ENCODE measurements at places on chromosomes 2 and 18.
A peak's percentile ranks its signal among the peaks of the same experiment; 100 is the strongest.

DNA sequence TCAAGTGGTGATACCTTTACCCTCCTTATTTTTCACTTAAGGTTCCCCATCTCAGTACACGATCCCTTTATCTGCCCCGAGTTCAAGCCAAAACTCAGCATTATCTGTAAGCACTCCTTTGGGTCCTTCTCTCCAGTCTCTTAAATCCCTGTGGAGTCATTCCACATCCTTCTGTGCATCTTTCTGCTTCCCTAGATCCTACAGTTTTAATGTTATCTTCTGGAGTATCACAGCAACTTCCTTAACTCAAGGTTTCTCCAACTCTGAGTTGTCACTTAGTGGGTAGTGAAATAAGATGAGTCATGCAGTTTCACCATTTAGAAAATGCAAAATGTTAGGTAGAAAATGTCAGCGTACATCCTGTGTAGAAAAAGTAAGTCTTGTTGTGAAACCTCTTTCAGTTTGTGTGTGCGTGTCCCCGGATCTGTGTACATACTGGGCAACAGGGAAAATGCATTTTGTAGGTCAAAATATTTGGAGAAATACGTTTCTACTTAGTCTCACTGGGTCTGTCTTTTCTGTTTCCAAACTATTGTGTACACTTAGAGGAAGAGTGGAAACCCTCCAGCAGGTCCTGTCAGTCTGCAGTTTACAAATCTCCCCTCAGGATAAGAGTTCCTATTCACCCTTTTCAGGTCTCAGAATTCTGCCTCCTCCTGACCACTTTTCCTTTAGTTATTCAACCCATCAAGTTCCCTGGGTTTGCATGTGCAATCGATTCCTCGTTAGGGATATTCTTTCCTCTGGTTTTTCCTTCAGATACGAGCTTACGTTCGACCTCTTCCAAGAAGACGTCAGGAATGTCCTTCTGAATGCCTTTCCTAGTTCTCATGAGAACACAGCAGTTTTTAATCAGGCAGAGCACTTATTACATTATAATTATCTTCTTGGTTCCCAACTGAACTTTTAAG lies 154.8 kb downstream of the TGIF1 start:
- peak; percentile 98 for DNase-seq

- DNase-seq, result no peak
Measured at GRCh38 chr2:25221579-25221978, 53.2 kb upstream of the POMC start.

DNA sequence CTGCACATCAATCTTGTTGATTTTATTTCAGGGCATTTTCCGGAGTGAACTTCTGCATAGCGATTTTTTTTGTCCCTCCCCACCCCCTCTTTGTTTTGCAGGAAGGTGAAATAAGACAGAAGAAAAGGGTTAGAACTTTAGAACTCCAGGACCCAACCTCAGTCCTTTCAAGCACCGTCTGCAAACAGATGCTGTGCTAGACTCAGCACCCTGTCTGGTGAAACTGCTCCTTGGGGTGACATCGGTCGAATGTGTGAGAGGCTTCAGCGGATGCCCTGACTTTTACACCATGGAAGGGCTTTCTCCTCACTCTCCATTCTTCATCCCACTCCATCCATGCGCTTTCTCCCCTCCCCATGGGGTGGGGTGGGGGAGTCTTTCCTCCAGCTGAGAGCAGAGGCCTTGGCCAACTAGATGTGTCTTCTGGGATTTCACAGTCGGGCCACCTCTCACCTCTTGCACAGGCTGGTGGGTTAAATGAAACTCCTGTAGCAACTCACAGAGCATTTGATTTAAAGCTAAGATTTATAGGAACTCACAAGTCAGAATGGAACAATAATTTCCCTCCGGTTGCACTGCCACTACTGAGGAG lies 43.3 kb upstream of the EDAR start:
- no peak for DNase-seq

DNA sequence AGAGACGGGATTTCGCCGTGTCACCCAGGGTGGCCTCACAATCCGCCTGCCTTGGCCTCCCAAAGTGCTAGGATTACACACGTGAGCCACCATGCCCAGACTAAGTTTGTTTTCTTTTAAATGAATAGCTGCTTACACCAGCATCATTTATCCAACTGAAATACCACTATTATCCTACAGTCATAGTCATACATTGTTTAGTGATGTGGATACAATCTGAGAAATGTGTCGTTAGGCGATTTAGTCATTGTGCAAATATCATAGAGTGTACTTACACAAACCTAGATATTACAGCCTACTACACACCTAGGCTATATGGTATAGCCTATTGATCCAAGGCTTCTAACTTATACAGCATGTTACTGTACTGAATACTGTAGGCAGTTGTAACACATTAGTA lies 10.3 kb downstream of the ZC3H15 start:
- no peak for DNase-seq

- no peak for DNase-seq
Measured at GRCh38 chr18:79300413-79300812, 95.3 kb upstream of the NFATC1 start.

- DNase-seq, result no peak
Measured at GRCh38 chr2:26654061-26654340, 12.8 kb upstream of the CIB4 start.

DNA sequence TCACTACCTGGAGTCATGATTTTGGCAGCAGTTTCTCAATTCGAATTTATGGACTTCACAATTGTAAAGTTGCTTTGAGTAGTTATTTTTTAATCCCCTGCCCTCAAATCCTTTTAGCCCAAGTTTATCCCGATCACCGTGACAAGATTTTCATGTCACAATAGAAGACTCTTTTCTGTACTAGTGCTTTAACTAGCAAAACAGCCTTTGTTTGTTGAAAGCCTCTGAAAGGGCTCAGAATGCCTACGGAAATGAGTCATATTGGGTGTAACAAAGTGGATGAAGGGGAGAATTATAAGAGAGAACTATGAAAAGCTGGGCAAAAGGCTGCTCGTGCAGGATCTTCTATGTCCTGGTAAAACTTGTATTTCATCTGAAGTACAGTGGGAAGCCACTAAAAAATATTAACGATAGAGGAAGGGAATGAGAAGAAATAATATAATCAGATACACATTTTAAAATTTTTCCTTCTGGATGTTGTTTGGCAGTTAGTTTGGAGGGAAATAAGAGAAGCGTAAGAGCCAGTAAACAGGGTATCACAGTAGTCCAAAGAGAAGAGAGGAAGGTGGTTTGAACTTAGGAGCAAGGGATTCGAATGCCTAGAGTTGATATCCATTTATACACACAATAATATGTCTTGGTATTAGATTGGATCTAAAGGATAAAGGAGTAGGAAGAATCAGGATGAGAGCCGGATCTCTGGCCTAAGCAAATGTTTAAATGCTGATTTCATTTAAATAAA lies 114.9 kb downstream of the GALNT13 start:
- peak; percentile 1 for DNase-seq

DNA sequence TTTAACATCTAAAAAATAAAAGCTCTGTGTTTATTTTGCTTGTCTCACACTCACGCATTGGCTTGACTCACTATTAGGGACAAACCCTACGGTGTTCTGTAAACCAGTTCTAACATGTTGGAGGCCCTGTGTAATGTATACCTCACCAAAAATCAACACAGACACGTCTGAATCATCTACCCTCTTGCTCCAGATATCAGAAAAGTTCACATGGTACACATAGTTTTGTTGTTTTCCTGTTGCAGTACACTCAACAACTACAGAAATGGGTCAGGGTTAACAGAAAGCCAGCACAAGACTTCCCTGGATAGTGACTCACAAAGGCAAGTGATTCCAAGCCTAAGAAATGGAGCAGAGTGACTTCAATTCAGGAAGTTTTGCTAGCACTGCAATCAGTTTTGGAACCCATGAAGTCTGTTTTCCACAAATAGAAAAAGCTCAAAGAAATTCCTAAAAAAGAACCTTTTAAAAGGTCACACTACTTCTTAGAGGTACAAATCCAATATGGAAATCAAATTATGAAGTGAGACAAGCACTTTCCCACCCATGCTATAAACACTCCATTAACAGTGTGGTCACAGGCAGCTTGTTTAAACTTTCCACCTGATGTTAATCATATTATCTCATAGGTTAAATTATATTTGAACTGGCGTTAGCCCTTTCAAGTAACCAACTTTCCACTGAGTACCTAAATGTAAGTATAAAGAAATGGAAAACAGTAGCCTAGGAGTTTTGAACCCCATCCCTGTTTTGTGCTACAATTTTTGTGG lies 87.4 kb downstream of the GAREM1 start:
- peak; percentile 100 for DNase-seq

GRCh38 chr2:177930916-177931315 lies 141.7 kb downstream of the PDE11A start:
- DNase-seq, result no peak

- no peak for DNase-seq
Measured at GRCh38 chr18:68969027-68969426, 171.1 kb downstream of the CCDC102B start.

DNA sequence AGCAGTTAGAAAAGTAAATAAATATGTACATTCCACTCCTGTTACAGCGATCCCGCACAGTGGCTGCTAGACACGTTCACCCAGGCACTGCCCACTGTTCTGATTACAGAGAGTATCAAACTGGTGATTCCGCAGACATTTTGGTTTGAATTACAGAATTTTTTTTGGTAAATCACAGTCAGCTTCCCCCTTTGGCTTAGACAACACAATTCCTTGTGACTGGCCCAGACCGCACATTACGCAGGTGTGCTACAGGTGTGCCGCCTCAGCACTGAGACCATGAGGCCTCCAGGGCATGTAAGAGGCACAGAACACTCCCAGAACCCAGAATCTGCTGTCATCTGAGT lies 112.3 kb downstream of the PXDN start:
- DNase-seq, result no peak

DNA sequence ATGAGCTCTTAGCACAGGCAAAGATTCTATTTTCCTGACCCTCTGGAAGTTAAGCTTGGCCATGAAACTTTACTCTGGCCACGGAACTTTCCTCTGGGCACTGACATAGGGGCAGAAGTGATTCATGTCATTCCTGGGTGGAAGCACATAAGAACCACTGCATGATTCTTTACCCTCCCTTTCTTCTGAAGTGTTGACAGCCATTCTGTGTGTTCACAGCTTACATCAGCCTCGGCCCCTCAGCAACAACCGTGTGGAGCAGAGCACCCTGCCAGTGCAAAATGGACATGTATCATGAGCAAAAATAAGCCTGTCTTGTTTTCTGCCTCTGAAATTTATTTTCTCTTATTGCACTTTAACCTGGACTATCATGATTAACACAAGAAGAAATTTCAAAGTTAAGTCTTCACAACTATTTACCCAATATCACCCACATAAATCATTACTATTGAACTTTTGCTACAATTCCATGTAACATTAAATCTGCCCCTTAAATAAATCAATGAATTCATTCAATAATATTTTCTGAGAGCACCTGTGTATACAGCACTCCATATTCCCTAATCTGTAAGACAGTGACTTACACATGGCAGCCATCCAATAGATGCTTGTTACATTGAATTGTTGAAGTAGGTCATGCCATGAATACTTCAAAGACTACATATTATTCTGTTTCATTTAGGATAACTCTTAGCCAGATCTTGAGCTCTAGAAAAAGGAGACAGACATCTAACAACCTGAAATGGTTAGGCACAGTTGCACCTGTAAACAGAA lies 531.9 kb downstream of the IRS1 start:
- DNase-seq, result no peak

DNA sequence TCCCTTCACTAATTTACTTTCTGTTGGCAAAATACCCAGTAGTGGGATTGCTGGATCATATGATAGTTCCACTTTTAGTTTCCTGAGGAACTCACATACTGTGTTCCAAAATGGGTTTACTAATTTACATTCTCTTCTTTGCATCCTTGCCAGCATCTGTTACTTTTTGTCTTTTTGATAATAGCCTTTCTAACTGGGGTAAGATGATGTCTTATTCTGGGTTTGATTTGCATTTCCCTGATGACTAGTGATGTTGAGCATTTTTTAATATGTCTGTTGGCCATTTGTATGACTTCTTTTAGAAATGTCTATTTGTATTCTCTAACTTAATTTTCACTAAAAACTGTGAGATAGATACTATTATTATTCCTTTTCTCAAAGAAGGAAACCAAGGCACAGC lies 411.7 kb downstream of the SOCS6 start:
- no peak for DNase-seq

- DNase-seq, result peak; percentile 30
Measured at GRCh38 chr18:37484983-37485834, 80.4 kb downstream of the CELF4 start.

DNA sequence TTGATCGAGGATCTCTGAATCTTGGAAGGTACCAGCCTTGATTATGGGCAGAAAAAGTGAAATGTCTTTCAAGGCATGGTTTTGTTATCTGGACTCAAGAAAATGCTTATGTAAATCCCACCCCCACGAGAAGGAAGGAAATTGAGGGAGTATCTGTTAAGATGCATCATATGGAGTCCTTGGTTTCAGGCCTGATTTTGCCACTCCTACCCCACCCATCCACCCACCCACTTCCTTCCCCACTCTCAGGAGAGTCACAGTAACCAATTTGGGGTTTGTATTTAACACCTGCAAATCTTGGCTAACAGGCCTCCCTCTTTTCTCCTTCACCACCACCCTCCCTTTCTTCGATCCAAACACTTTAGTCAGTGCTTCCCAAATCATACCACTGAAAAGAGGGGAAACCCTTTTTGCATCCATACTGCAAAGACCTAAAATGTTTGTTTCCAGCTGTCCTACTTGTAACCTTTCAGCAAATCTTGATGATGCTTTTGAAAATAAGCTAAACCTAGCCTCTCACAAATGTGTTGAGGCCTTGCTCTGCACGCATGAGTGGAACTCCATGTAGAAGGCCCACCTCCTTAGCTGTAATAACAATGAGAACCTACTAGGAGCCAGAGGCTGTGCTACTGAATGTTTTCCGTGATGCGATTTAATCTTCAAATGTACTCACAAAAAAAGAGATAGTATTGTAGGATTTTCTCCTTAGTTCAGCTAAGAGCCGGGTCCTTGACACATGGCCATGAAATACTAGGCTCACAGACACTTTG lies 34.8 kb downstream of the POU3F3 start:
- DNase-seq, result no peak

DNA sequence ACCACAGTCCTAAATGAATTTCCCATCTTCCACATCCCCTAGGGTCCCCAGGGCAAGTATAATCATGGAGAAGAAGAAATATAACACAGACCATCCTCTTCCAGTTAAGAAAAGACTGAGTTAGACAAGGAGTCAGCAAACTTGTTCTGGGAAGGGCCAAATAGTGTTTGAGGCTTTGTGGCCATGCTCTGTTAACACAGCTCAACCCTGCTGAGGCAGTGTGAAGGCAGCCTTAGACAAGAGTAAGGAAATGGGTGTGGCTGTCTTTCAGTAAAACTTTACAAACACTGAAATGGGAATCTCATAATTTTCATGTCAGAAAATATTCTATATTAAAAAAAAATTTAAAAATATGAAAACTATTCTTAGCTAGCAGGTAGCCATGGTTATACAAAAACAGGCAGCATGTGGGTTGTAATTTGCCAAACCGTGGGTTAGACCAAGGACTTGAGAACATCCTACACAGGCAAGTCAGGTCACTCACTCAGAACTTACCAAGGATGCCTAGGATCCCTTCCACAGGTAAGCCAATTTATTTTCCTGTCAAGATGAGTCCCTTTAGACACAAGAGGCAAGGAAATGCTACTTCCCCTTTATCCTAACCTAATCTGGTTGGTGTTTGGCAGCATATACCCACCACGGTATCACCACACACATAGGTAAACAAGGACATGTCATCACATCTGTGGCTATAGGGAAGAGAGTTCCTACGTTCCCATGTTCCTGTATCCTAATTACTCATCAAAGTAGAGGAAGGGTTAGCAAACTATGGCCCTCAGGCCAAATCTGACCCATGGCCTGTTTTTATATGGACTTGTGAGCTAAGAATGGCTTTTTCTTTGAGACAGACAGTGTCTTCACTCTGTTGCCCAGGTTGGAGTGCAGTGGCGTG lies 31.9 kb downstream of the C2orf74 start:
- DNase-seq, result no peak

- no peak for DNase-seq
Measured at GRCh38 chr2:69260666-69261065, 126.4 kb downstream of the GFPT1 start.

All from renal cortical epithelial cell (primary cell).